ENCODE measurements at places on chromosomes 7 and 10. TPM values are rescaled to one million over a fixed set of nuclear protein-coding genes. Genes with fewer than 3 reads are reported as not detected.

RBP3 gene
- total RNA-seq = not detected

VWC2 gene
- total RNA-seq = not detected

IGFBP3 gene
- 33.7 TPM for total RNA-seq

MALRD1 gene
- 1.0 TPM for total RNA-seq

CLEC5A gene
- total RNA-seq = not detected

PAX2 gene
- total RNA-seq = not detected

ARL3 gene
- total RNA-seq = 6.1 TPM

WIPF3 gene
- total RNA-seq = under 0.01 TPM

CCL26 gene
- total RNA-seq = 0.33 TPM

PLEKHS1 gene
- under 0.01 TPM for total RNA-seq

IFIT1B gene
- total RNA-seq = not detected

EBLN1 gene
- total RNA-seq = not detected

SOSTDC1 gene
- total RNA-seq = 0.15 TPM

PITX3 gene
- 0.17 TPM for total RNA-seq

FAM107B gene
- total RNA-seq = 31.6 TPM

TWIST1 gene
- total RNA-seq = 118 TPM

ADRB1 gene
- total RNA-seq = under 0.01 TPM

PIK3CG gene
- total RNA-seq = not detected

FRMD4A gene
- 14.1 TPM for total RNA-seq

FAM241B gene
- total RNA-seq = 0.29 TPM

SH3PXD2A gene
- 24.0 TPM for total RNA-seq

DNAJC12 gene
- 2.0 TPM for total RNA-seq

ZNF316 gene
- total RNA-seq = 14.1 TPM

NRP1 gene
- 370 TPM for total RNA-seq

ZNF438 gene
- 5.3 TPM for total RNA-seq

KLLN gene
- 1.2 TPM for total RNA-seq

NKX2-3 gene
- not detected for total RNA-seq

FFAR4 gene
- not detected for total RNA-seq

GDF2 gene
- total RNA-seq = not detected

SNX10 gene
- total RNA-seq = 0.15 TPM

PARD3 gene
- total RNA-seq = 36.8 TPM

TPK1 gene
- total RNA-seq = 5.3 TPM

DNA2 gene
- total RNA-seq = 3.1 TPM

NSUN5 gene
- total RNA-seq = 17.7 TPM

JCAD gene
- 2.0 TPM for total RNA-seq

VSTM4 gene
- total RNA-seq = 8.7 TPM

BMPER gene
- total RNA-seq = 11.2 TPM

TMEM140 gene
- 14.1 TPM for total RNA-seq

OR2A5 gene
- total RNA-seq = not detected

PNLIPRP3 gene
- 0.17 TPM for total RNA-seq

PRTFDC1 gene
- total RNA-seq = 71.3 TPM

CPVL gene
- 0.66 TPM for total RNA-seq

FAM25G gene
- not detected for total RNA-seq

METTL27 gene
- 36.6 TPM for total RNA-seq

GFRA1 gene
- total RNA-seq = 0.15 TPM

NPFFR1 gene
- total RNA-seq = not detected

PIP gene
- total RNA-seq = not detected

BEND7 gene
- total RNA-seq = 1.0 TPM

UCN3 gene
- not detected for total RNA-seq

LIPF gene
- 0.29 TPM for total RNA-seq

Measured in smooth muscle cell of trachea (primary cell).